Activated naive CD8-positive, alpha-beta T cell treated with anti-CD3 and anti-CD28 coated beads, Interleukin-2, amount 50 U/mL, for 16 hours (primary cell): ENCODE measurements at places on chromosomes 13 and 19.

GRCh38 chr13:90709319-90709718 lies 638.2 kb upstream of the MIR17HG start:
- no peak for DNase-seq

GRCh38 chr13:22014469-22014868 lies 343.6 kb downstream of the FGF9 start:
- no peak for DNase-seq

- DNase-seq = no peak
Measured at GRCh38 chr19:55071129-55071502, 4.6 kb upstream of the EPS8L1 start.

DNA sequence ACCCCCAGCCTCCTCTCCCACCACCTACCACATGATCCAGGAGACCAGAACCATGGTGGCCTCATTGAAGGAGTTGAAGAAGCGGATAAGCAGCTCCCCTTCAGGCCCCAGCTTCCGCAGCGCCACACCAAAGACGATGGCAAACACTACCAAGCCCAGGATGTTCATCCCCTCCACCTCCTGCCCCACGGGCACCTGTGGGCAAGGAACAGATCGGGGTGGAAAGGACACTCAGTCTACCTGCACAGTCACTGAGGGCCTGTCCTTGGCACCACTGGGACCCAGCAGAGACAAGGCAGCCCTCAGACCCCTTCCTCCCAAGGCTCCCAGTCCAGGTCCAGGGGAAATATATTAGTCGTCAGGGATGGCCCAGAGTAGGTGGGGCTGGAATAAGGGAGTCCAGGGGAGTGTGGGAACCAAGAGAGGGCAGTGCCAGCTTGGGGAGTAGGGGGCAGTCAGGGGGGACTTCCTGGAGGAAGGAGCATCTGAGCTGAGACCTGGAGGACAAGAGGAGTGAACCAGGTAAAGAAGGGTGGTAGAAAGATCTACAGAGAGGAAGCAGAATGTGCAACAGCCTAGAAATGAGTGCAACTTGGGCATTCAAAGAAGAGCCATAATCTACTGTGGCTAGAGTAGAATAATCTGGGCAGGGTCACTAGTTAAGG lies 5.9 kb downstream of the SLC1A5 start:
- DNase-seq = no peak
